ENCODE measurements at places on chromosomes 2 and 18. TPM values are rescaled to one million over a fixed set of nuclear protein-coding genes. Genes with fewer than 3 reads are reported as not detected.

Gene MYO7B
- total RNA-seq = 2.2 TPM

Gene NOL4
- not detected for total RNA-seq

Gene PRSS56
- total RNA-seq = not detected

Gene INHBB
- 12.3 TPM for total RNA-seq

Gene CRYGD
- total RNA-seq = not detected

Gene SAG
- total RNA-seq = not detected

Gene CRACDL
- 33.3 TPM for total RNA-seq

Gene OST4
- total RNA-seq = 248 TPM

DNA sequence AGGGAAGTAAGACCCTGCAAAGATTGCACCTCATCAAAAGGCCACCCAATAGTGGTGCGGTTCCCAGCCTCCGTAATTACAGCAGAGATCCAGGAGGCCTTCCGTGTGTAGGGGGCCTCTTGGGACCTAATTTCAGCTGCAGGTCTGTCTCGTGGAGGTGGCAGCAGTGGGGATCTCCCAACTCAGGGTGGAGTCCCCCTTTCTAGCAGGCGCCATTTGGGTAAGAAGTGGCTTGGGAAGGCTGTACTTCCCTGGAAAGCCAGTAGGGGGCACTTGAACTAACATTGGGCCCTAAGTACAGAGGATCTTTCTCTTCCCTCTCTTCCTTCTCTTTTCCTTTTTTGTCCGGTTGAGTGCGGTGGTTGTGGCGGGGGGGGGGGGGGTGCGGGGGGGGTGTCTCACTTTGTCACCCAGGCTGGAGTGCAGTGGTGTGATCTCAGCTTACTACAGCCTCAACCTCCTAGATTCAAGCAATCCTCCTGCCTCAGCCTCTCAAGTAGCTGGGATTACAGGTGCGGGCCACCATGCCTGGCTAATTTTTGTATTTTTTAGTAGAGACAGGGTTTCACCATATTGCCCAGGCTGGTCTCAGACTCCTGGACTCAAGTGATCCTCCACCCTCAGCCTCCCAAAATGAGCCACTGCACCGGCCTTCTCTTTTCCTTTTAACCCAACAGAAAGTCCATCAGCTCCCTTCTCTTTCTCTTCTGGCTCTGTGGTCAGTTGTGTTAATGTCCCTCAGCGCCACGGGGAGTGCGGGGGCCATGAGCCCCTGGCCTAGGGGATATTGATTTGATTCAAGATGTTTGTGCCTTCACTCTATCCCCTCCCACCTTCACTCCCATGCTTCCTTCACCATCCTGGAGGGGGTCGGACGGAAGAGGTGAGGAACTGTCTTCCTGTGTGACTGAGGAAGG lies 32.0 kb downstream of the CENPO start:
- DNase-seq = no peak

DNA sequence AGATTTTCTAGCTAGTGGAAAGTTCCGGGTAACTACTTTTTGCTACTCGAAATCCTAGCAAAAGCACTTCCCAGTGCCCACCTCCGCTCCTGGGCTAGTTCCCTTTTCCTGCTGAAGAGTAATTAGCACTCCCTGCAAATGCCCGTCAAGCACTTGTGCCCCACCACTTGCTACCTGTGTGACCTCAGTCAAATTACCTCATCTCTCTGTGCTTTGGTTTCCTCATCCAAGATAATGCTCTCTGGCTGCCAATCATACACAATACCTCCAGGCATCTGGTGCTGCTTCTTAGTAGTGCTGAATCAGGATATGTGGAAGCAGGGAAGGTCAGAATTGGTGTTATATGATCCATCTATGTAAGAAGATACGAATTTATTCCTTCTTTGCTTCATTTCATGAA lies 102.1 kb upstream of the CDCA7 start:
- no peak for DNase-seq

DNA sequence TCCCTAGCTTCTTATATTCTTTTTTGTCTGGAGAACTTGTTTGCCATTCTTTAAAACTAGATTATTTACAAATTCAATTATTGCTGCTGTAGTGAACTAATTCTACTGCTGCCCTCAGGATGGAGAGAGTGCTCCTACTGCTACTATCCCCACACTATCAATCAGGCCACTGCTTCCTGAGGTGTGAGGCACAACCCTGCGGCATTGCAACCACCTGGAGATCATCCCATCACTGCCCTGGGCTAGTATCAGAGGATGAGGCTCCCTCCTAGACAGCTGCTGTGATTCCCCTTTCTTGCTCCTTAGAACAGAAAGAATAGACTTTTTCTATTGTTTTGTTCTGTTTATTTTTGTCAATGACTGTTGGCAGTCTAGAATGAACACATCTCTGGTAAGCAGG lies 146.6 kb downstream of the CDH19 start:
- DNase-seq = no peak

DNA sequence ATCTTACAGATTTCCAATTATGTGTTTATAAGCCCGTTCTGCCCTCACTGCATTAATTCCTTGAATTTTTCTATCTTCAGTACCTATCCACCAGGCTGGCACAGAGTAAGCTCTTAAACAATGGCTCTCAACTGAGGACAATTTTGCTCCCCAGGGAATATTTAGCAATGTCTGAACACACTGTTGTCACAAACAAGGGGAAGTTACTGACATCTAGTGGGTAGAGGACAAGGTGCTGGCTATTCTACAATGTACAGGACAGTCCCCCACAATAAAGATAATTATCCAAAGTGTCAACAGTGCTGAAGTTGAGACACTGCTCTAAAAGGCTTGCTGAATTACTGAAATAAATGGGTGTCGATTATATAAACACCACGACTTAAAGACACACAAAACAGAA lies 5.0 kb downstream of the NDUFS1 start:
- no peak for DNase-seq

DNA sequence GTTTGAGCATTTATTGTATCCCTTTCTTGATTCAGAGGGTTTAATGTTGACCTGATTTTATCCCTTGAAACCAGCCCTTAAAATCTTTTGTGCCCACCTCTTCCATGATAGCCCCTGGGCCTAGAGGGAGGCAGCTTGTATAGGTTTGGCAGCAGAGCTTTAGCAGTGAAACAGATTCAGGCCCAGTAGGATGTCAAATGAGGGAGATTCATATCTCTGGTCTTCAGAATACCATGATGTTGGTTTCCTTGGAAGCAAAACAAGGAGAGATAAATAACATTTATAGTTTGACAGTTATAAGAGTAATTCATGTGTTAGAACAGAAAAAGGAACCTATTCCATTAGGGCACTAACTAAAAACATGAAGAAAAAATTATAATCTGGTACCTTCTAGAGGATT lies 649.2 kb downstream of the METTL4 start:
- DNase-seq = no peak

DNA sequence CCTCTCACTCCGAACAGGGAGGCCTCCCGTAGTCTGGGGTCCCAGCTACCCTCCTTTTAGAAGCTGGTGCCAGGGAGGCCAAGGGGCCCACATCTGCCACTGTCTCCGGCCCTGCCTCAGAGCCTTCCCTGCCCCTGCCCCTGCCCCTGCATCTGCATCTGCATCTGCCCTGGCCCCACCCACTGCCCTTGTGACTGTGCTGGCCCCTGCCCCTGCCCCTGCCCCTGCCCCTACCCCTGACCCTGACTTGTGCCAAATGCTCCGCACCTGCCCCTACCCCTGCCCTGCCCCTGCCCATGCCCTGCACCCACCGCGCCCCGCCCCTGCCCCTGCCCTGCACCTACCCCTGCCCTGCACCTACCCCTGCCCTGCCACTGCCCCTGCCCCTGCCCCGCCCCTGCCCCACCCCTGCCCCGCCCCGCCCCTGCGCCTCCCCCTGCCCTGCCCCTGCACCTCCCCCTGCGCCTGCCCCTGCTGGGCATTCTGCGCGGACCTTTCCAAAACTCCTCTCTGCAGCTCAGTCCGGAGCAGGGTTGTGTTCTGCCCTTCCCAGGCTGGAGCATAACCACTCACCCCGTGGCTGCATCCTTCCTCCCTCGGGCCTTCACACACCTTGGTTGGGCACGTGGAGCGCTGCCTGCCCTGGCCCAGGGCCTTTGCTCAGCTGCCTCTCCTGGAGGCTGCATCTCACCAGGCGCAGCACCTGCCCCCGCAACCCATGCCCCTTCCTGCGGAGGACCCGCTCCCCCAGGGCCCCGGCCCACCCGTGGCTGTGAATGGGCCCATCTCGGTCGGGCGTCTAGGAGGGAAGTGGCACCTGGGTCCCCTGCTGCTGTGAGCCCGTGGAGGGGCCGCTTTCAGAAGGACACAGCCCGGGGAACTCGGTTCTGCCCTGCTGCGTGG lies 5.4 kb downstream of the SNTG2 start:
- no peak for DNase-seq

GRCh38 chr18:22466608-22467395 lies 49.1 kb upstream of the CTAGE1 start:
- no peak for DNase-seq

- DNase-seq = no peak
Observed at GRCh38 chr2:60149176-60149575, 404.3 kb downstream of the BCL11A start.
